ENCODE measurements at places on chromosomes 12 and 14.
A peak's percentile ranks its signal among the peaks of the same experiment; 100 is the strongest.

DNA sequence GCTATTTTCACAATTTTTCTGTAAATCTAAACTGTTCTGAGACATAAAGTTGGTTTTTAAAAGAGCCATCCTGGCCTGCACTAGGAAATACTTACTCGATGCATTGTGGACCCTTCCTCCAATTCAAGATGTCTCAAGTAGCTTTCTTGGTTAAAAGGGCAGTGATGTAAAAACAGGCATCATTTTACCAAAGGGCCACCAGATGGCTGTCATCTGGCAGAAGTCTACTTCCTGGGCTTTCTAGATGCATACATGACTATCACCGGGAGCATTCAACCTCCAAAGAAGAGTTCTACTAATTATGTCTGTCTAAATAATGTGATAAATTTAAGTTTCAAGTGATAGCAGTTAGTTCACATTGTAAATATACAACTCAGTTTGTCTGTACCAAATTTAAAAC is 96.8 kb upstream of the FRMD6 start:
- H3K27me3 ChIP-seq, result peaks cover 12% of the 10 kb centered on the region
- no peak for DNase-seq
- H3K4me1 ChIP-seq, result no peaks in the 10 kb centered on the region
- H3K4me3 ChIP-seq, result no peak overlapping the region

- peaks cover 3% of the 10 kb centered on the region for H3K27me3 ChIP-seq
- H3K27ac ChIP-seq, result peak overlapping the region; percentile 58
- H3K4me3 ChIP-seq, result no peak overlapping the region
- no peak for DNase-seq
Measured at GRCh38 chr12:57173089-57173488, 25.7 kb upstream of the LRP1-AS start.

GRCh38 chr14:98177551-98177950 is 1094.4 kb downstream of the BCL11B start:
- no peak for DNase-seq
- peaks cover 63% of the 10 kb centered on the region for H3K4me1 ChIP-seq
- no peak overlapping the region for H3K27ac ChIP-seq
- no peak overlapping the region for H3K4me3 ChIP-seq
- no peaks in the 10 kb centered on the region for H3K27me3 ChIP-seq

- peaks cover 16% of the 10 kb centered on the region for H3K27me3 ChIP-seq
- H3K36me3 ChIP-seq, result peaks cover 2% of the 10 kb centered on the region
Measured at GRCh38 chr12:19872621-19873540, 433.6 kb downstream of the AEBP2 start.

GRCh38 chr12:77594366-77594765 is 236.3 kb upstream of the NAV3 start:
- no peaks in the 10 kb centered on the region for H3K27me3 ChIP-seq
- no peak overlapping the region for H3K4me3 ChIP-seq
- no peaks in the 10 kb centered on the region for H3K4me1 ChIP-seq
- H3K27ac ChIP-seq, result no peak overlapping the region
- H3K36me3 ChIP-seq, result no peaks in the 10 kb centered on the region
- DNase-seq, result no peak

DNA sequence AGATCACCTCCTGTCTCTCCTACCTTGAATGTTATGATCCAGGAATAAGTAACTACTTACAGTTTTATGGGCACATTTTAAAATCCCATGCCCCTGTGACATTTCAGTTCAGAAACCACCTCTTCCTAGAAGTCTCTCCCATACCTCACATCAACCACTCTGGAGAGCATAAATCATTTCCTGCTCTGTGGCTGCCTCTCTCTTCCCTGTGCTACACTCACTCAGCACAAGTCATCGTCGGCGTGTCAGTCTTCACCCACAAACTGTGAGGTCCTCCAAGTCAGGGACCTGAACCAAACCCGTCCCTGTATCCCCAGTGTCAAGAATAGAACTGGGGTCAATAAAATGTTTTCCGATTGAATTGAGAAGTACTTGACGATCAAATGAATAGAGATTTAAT is 863.3 kb downstream of the BCL11B start:
- peak overlapping the region; percentile 19 for H3K27ac ChIP-seq
- H3K4me3 ChIP-seq, result no peak overlapping the region
- H3K27me3 ChIP-seq, result no peaks in the 10 kb centered on the region
- no peak for DNase-seq

GRCh38 chr12:66497008-66497897 is 181.6 kb downstream of the GRIP1 start:
- H3K27me3 ChIP-seq, result peaks cover 34% of the 10 kb centered on the region
- H3K27ac ChIP-seq, result no peak overlapping the region
- H3K4me1 ChIP-seq, result no peaks in the 10 kb centered on the region
- H3K4me3 ChIP-seq, result no peak overlapping the region
- DNase-seq, result no peak

- no peaks in the 10 kb centered on the region for H3K27me3 ChIP-seq
- H3K4me3 ChIP-seq, result no peak overlapping the region
- no peak overlapping the region for H3K27ac ChIP-seq
- peaks cover 2% of the 10 kb centered on the region for H3K36me3 ChIP-seq
- H3K4me1 ChIP-seq, result no peaks in the 10 kb centered on the region
Measured at GRCh38 chr12:28172434-28173030, 17.7 kb upstream of the CCDC91 start.

DNA sequence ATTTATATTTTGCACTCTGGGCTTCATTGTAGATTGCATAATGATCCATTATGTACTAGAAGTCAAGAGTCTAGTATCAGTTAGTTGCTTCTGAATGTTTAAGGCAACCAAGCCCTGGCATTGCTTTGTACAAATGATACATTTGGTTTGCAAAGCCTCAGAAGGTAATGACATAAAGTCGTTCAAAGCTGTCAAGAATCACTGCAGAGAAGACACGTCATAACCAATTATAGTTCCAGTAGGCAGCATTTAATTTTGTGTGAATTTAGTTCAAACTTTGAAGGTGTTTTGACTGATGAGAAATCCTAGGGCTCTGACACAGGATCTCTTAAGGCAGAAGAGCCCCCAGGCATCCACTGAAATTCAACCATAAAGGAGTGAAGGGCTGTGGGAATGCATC is 163.0 kb upstream of the KRR1 start:
- no peaks in the 10 kb centered on the region for H3K36me3 ChIP-seq
- H3K27ac ChIP-seq, result no peak overlapping the region
- no peak overlapping the region for H3K4me3 ChIP-seq
- no peaks in the 10 kb centered on the region for H3K27me3 ChIP-seq
- no peak for DNase-seq

DNA sequence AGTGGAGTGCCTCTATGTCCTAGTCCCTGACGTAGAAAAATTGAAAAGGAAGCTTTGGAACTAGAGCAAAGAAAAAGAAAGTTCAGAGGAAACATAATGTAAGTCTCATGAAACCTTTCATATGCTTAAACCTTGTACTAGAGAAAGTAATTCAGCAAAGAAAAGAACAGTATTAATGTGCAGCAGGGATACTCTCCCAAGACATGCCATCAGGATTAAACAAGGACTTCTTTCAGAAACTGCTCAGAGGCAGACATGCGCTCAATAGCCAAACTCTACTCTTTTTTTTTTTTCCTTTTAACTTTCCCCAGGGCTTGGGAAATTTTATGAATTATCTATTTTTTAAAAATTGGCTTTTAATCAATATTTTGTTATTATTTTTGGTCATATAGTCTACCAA is 7.1 kb upstream of the ASB8 start:
- H3K36me3 ChIP-seq, result peaks cover 3% of the 10 kb centered on the region
- no peak for DNase-seq
- no peak overlapping the region for H3K27ac ChIP-seq
- H3K4me1 ChIP-seq, result no peaks in the 10 kb centered on the region

DNA sequence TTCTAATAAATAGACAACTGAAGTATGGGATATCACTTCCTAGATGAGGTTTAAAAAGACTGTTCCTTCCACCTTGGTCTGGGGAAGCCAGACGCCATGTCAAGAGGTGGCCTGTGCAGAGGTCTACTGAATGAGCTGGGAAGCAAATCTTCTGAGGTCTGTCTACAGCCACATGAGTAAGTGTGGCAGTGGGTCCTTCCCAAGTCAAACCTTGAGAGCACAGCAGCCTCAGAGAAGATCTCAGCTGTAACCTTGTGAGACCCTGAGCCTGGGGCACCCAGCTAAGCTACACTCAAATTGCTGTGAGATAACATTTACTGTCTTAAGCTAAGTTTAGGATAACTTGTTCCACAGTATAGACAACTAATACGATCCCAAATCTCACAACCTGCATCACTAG is 20.2 kb downstream of the NDUFA12 start:
- peaks cover 40% of the 10 kb centered on the region for H3K4me1 ChIP-seq
- no peak overlapping the region for H3K27ac ChIP-seq
- H3K4me3 ChIP-seq, result no peak overlapping the region

GRCh38 chr12:11704089-11704488 is 54.6 kb downstream of the ETV6 start:
- no peaks in the 10 kb centered on the region for H3K27me3 ChIP-seq
- H3K27ac ChIP-seq, result no peak overlapping the region
- H3K36me3 ChIP-seq, result no peaks in the 10 kb centered on the region
- peaks cover 31% of the 10 kb centered on the region for H3K4me1 ChIP-seq
- DNase-seq, result no peak
- H3K4me3 ChIP-seq, result no peak overlapping the region

DNA sequence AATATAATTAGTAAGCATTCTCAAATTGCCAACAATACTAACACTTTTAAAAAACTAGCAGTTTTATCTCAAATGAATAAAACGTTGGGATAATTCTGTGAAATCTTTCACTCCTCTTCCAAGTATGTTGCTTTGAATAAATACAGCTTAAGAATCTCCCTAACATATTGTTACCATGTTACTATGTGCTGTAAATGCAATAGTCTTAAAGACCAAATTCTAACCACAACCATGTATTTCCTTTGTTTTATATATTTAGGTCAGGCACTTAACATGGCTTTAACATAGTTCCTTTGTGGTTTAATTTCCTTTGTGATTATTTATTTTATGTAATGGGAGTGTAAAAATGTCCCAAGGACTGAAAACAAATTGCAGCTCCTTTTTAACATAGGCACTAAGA is 33.9 kb upstream of the CCDC91 start:
- H3K27ac ChIP-seq, result no peak overlapping the region
- H3K4me1 ChIP-seq, result no peaks in the 10 kb centered on the region
- peaks cover 21% of the 10 kb centered on the region for H3K27me3 ChIP-seq
- no peak for DNase-seq
- H3K36me3 ChIP-seq, result no peaks in the 10 kb centered on the region

DNA sequence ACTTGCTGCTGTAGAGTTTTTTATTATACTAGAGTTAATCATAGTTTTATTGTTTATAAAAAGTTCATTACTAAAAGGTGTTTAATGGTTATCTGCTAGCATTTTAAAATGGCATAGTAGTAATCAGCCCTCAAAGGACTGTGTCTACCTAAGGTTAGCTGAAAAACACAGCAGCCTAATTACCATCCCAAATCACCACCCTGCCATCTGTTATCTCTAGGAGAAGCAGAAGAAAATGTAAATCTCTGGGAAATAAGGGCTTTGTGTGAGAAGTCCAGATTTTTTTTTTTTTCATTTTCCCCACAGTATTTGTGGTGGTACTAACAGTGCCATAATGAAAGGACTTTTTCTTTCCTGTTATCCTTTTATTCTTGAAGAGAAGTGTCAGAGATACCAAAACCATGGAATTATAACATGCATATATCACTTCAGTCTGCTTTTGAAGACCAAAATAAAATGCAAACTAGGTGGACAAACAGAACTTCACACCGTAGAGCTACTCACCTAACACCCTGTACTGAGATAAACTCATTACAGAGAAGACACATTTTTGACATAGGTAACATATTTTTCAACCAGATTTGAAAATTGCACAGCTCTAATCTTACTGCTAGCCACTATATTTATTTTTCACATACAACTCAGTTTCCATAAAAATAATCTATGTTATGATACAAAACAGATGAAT is 876.2 kb downstream of the C12orf50 start:
- DNase-seq, result no peak
- H3K36me3 ChIP-seq, result no peaks in the 10 kb centered on the region
- no peaks in the 10 kb centered on the region for H3K4me1 ChIP-seq
- H3K27me3 ChIP-seq, result no peaks in the 10 kb centered on the region
- no peak overlapping the region for H3K4me3 ChIP-seq
